ENCODE measurements at places on chromosomes 2 and 18.
A peak's percentile ranks its signal among the peaks of the same experiment; 100 is the strongest.

GRCh38 chr2:13745330-13745729 lies 887.2 kb upstream of the LRATD1 start:
- DNase-seq, result peak; percentile 74

GRCh38 chr2:3433776-3434400 lies 54.4 kb downstream of the TRAPPC12 start:
- no peak for DNase-seq

GRCh38 chr2:207219676-207220501 lies 54.1 kb upstream of the KLF7 start:
- DNase-seq, result no peak

GRCh38 chr2:198164843-198165242 lies 360.4 kb downstream of the PLCL1 start:
- no peak for DNase-seq

DNA sequence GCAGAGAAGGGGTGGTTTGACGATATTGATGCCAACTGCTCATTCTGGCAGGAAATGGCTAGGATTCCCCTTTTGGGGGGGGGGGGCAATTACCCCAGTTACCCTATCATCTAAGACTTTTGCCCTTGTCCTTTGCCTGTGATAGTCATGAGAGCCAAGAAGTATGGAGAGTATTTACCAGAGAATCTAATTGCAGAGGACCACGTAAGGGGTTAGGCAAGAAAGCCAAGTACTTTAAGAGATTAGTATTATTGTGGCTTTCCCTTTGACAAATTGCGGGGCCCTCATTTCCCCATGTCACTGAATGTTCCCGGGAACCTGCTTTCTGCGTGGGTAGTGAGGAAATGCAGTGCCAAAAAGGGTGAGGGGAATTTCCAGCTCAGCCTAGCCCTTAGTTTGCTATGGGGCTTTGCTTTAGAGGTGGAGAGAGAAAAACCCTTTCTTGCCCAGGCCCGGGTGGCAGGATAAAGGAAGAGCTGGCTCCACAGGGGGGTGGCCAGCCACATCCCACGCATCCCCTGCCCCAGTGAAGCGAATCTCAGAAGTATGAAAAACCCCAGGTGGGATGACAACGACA lies 1.5 kb downstream of the AQP4 start:
- DNase-seq, result no peak

GRCh38 chr2:153213022-153213421 lies 265.5 kb downstream of the RPRM start:
- DNase-seq, result no peak

DNA sequence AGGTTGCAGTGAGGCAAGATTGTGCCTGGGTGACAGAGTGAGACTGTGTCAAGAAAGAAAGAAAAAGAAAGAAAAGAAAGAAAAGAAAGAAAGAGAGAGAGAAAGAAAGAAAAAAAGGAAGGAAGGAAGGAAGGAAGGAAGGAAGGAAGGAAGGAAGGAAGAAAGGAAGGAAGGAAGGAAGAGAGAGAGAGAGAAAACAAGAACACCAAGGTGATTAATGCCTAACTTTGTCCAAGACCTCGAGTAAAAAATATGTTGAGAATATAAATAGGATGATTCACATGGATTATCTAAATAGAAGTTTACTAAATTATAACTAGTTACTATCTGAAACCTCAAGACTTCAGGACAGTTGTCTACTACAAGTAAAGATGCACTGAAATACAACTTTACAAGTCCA lies 7.2 kb downstream of the PECR start:
- no peak for DNase-seq

- DNase-seq, result no peak
Measured at GRCh38 chr18:2776601-2777000, 70.2 kb upstream of the EMILIN2 start.

GRCh38 chr2:28648147-28648546 lies 103.5 kb upstream of the PPP1CB start:
- no peak for DNase-seq

- DNase-seq, result peak; percentile 62
Measured at GRCh38 chr2:239257511-239257937, 143.3 kb downstream of the HDAC4 start.

DNA sequence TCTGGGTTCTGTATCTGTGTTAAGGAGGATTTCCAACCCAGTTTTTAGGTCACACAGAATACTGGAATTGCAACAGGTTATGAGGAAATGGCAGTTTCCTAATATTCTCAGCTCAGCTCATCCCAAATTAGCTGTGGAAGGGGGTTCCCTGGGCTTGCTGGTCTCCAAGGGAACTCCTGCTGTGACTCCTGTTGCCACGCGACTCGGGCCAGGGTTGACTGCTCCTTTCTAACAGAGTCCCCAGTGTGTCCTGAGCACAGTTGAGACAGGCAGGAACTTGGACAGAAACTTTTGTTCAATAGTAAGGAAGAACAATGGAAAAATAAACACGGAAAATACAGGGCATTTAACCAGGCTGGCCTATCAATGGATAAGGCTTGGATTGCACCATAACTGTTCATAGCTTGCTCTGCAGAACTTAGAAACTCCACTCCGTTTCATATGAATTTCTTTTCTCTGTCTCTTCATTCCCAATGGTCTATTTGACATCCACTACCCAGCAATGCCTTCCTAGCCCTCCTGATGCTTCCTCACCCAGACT lies 3.8 kb upstream of the ROCK2 start:
- no peak for DNase-seq

- DNase-seq, result peak; percentile 77
Measured at GRCh38 chr2:237574894-237575868, 8.8 kb downstream of the PRLH start.

All from islet precursor cell (in vitro differentiated cells).